ENCODE measurements at places on chromosomes 3 and 15.

DNA sequence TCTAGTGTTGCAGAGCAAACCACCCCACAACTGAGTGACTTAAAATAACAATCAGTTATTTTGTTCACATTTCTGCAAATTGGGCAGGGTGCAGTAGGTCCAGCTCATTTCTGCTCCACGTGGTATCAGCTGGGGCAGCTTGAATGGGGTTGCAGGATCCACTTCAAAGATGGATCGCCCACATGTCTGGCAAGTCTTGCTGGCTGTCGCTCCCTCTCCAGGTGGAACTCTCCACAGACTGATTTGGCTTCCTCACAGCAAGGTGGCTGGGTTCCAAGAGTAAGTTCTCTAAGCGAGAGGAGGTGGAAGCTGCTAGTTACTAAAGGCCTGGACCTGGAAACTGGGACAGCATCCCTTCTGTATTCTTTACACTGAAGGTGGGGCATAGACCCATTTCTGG lies 213.3 kb downstream of the SLC9A9 start:
- DNase-seq, result no peak

GRCh38 chr15:69666441-69666882 lies 213.8 kb downstream of the RPLP1 start:
- DNase-seq, result no peak

DNA sequence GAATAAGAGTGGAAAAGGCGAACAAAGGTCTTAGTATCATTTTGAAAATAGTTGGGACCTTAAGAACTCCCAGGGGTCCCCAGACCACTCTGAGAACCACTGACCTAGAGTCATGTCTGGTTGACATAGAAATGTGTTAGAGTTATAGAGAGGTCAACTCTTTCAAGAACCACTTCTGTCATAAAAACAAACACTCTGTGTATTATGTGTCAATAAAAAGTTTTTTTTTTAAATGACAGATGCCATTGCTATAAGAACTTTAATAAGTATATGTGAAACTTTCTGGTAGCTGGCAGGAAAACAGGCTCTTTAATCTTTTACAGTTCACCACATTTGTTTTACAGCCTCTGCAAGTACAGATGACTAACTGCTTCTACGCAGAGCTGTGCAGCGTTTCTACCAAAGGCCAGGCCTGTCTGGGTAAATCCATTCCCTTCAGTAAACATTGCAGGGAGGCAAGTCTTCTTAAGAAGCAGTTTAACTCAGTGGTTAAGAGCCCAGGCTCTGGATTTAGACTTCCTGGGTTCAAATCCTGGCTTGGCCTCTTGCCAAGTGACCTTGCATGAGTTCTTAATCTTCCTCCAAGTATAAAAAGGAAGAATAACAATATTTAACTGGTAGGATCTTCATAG lies 56.6 kb downstream of the RFTN1 start:
- DNase-seq, result no peak

DNA sequence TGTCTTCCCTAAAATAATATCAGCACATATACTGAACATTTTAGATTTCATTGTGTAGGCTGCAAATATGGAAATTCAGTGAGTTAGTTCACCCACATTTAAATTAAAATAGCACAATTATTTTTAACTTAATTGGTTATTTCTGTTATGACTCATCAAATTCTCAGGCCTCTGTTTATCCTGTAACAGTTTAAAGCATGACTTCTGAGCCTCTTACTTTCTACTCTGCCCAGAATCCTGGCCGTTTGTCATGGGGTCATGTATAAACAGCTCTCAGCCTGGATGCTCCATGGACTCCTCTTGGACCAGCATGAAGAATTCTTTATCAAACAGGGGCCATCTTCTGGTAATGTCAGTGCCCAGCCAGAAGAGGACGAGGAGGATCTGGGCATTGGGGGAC lies 12.2 kb downstream of the TUBGCP4 start:
- no peak for DNase-seq

GRCh38 chr3:161020256-161020655 lies 84.9 kb downstream of the B3GALNT1 start:
- DNase-seq, result no peak

DNA sequence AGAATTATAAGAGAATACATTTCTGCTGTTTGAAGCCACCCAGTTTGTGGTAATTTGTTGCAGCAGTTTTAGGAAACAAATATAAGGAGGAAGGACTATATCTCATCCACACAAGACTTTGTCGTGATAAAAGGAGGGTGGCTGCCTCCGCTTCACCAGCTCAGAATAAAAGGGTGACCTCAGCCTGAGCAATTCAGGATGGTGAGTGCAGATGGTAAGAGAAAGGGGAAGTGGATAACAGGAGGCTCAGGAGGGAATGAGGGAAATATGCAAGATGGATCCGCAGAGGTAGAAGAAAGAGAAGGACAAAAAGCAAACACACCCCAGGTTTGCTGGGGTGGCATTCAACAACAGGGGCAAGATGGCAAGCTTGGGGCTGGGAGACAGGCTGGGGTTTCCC lies 108.1 kb upstream of the TNFAIP8L3 start:
- no peak for DNase-seq

DNA sequence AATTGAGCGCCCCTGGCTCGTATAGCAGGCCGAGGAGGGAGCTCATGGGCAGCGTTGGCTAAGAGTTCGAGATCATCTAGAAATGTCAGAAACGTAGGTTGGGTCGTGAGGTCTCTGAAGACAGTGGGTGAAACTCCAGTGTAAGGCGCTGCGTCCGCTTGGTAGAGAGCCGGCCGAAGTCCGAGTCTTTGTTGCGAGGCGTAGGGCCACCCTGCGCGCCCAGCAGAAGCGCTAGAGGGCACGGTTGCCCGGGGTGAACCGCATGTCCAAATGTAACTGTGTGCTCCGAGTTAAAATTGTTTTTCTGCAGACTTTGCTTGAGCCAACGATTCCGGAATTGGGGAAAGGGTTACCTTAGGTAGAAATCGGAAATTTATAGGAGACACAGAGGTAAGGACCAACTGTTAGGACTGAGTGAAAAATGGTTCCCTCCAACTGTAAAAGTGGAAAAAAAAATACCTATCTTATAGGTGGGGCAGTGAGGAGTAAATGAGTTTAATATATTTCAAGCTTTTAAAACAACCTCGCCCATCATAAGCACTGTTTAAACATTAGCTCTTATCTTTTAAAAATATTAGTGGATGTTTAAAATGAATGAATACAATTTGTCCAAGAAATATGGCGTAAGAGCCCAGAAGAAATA lies 993 bp upstream of the SIAH2 start:
- DNase-seq, result no peak

GRCh38 chr3:53799338-53799865 lies 46.8 kb downstream of the CHDH start:
- DNase-seq, result no peak

GRCh38 chr3:42098171-42098570 lies 7.0 kb downstream of the TRAK1 start:
- DNase-seq, result no peak

GRCh38 chr3:150268426-150269391 lies 139.4 kb upstream of the TSC22D2 start:
- no peak for DNase-seq

DNA sequence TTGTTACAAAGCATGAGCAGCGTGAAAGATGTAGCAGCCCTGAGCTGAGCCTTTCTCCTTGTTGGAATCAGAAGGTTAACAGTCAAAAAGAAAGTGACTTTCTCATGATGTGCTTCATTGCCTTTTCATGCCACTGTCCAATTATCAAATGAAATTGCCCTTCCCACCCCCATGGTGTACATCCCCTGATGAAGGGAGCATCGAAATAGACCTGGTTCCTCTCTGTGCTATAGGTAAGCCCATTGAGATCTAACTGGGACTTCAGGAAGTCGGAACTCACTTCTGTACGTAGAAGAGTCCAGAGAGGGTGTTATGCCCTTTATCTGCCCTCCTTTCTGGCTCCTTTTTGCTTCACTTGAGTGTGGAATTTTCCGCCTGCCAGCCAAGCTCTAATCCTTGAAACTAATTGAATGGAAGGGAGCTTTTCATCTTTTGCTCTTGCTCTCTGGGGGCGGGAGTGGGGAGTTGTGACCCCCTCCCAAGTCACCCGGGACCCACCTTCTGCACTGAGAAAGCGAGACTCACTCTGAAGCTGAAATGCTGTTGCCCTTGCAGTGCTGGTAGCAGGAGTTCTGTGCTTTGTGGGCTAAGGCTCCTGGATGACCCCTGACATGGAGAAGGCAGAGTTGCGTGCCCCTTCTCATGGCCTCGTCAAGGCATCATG lies 20.9 kb downstream of the ABHD6 start:
- DNase-seq, result no peak

GRCh38 chr15:85399627-85400026 lies 19.2 kb downstream of the AKAP13 start:
- DNase-seq, result no peak

DNA sequence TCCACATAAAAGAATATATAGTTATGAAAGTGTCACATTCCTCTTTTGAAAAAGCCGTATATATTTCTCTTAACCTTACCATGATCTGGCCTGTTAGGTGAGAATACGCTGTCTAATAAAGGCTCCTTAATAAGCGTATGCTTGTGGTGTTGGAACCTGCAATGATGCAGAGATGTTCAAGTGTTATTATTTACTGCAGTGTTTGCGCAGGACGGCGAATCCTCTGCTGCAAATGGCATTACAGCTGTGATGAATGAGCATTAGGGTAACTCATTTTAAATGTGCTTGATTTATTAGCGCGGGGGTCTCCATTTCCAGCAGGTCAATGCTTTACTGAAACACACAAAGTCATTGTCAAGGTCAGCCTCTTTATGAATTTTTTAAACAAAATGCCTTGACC lies 94.6 kb downstream of the CDIN1 start:
- no peak for DNase-seq

- DNase-seq, result no peak
These were observed 7.2 kb upstream of the RARB start for GRCh38 chr3:25420885-25421284.

DNA sequence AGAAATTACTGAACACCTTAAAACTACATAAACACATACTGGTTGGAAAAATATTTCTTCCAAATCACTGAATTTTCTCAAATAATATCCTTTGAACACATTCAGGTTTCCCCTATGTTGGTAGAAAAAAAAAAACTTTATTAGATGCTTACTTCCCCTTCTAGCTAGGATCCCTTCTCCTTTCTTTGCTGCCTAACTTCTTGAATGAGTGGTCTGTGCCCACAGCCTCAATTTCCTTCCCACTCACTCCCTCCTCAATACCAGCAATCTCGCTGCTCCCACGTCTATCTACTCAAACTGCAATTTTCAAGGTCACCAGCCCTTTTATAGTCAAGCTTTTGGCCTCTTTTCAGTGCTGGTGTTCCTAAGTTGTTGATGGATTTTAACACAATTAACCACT lies 8.3 kb downstream of the CD200R1 start:
- no peak for DNase-seq

- no peak for DNase-seq
These were observed 22.7 kb upstream of the IREB2 start for GRCh38 chr15:78415284-78415683.

DNA sequence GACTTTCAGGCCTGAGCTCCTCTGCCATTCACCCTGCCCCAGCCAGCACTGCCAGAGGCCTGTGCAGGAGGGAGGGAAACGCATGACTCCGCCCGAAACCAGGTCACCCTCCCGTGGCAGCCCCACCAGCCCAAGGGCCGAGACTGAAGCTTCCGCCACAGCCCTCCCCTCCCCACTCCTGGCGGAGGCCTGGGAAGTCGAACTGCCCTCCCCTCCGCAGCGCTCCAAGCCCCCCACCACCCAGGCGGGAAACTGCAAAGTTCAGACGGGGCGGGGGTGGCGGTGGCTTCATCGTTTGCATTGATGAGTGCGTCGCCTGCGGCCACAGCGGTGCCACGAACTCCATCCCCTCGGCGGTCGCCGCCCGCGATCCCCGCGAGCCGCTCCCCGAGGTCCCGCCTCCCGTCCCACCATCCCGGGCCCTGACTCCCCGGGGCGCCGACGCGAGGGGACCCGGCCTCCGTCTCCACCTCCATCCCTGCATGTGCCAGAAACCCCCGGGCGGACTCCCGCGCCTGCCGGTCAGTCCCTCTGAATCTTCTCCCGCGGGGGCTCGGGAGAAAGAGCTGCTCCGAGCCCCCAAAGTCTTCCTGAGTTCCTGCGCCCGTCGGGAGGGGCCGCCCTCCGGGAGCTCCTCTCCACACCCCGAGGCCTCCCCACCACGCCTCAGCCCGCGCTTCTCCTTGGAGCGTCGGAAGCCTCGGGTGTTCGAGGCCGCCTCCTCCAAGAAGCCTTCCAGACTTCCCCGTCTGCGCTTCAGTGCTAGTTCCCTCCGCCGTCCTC lies 698 bp downstream of the MELTF start:
- no peak for DNase-seq

DNA sequence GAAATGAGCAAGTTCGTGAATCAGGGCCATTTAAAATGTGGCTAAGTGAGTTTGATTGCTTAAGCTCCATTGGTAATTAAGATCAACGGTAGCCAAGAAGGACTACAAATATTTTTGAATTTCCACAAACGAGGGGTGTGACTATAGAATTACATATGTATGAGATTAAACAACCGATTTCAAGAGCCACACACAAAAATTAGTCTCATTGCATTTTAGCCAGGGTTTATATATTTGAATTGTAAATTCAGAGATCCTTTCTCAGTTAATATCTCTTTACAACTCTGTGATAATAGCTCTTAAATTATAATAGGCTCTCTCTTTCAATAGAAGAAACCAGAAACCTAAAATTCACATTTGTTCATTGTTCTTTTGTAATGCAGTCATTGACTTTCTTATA lies 325.6 kb upstream of the ICE2 start:
- no peak for DNase-seq

DNA sequence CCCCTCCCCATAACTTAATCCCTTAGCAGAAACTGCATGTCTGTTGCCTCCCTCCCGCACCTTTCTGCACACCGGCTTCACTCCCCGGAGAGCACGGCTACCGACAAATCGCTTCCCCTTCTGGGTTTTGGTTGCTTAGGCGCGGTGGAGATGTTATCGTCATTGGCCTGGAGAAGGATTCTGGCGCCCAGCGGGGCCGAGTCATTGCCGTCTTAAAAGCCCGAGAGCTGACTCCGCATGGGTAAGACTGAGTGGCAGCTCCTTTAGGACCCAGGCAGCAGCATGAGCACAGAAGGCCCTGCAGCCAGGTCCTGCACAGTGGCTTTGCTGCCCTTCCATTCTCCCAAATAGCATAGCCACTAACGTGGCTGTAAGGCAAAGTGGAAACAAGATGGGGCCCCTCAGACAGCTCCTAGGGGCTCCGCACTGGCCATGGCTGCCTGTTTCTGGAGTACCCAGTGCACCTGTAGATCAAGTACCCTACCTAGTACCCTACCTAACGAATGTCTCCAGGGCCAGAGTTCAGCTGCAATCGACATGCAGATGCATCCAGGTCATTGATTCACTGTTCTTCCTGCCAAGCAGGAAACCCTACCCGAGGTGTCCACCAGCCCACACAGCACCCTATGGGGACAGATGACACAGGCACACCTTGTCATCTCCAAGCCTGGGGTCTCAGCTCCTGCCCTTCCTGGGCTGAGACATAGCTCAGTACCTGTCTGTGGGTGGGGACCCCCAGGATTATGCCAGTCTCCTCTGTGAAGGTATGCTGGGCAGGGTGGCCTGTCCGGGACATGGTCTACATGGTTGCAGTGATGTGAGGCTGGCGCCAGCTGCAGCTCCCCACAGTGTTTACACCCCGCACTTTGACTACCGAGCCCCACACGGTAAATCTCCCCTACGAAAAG lies 147.6 kb downstream of the LRRK1 start:
- no peak for DNase-seq

- no peak for DNase-seq
These were observed 1.1 kb upstream of the WDR5B start for GRCh38 chr3:122416966-122417365.

- DNase-seq, result no peak
These were observed 924.3 kb upstream of the GBE1 start for GRCh38 chr3:82685761-82686160.
